ENCODE measurements at places on chromosomes 6 and 20.
A peak's percentile ranks its signal among the peaks of the same experiment; 100 is the strongest.

DNA sequence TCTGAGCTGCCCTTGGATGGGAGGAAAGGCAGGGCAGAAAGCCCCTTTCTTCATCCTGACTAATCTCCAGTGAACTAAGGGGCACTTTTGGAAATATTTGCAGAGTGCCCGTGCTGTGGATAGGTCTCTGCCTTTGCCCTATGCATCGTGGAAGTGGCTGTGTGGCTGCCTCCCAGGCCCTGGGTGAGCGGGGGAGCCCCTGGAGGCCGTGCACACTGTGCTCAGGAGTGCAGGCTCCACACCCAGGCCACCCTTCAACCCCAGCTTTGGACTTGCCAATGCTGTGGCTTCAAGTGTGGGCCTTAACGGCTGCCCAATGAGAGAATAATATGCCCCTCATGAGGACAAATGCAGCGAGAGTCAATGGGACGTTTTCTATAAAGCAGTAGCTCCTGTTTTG lies 36.7 kb upstream of the ARMC2 start:
- no peak for DNase-seq

DNA sequence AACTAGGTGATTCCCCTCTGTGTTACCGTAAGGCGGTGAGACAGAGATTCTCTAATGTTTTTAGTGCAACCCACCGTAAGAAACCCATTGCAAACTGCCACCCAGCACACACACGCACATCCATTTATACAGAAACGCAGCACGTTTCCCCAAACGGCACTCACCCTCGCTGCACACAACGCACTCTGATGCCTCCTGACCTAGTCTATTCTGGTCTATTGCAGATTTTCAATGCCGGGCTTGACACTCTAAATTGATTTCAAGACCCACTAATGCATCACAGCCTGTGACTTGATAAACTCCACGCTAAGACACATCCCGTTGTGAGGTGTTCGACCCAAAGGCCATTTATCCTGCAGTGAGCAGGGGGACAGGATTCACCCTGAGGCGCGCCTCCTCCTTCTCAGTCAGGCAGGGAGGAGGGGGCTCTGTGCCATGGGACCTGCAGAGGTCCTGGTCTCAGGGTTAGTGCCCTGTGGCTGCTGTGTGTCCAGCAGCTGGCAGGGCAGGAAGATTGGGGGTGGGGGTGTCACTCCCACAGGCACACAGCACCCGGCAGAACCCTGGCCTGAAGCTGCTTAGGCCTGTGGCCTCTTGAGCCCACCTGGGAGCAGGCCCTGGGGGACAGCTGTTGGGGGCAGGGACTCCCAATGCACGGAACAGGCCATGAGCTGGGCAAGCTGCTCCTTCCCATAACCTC lies 335.6 kb downstream of the PREX1 start:
- no peak for DNase-seq

- DNase-seq = no peak
Measured at GRCh38 chr20:3909952-3910366, 20.8 kb downstream of the PANK2 start.

DNA sequence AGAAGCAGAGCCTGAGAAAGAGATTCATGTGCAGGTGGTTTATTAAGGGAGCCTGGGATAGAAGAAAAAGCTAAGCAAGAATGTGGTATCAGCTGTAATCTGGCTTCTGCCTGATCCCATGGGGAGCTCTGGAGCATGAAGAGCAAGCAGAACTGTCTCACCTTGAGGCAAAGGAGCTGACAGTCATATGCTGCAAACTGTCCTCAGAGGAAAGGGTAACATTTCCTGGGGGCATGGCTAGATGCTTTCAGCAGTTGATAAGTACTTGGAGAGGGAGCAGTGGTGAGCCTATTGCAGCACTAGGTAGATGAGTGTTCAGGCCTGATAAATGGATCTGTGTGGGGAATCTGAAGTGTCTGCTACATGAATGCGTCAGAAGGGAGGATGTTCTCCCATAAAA lies 621.5 kb upstream of the BTBD3 start:
- DNase-seq = no peak

- no peak for DNase-seq
Measured at GRCh38 chr6:170093276-170093657, 197.6 kb downstream of the DLL1 start.

DNA sequence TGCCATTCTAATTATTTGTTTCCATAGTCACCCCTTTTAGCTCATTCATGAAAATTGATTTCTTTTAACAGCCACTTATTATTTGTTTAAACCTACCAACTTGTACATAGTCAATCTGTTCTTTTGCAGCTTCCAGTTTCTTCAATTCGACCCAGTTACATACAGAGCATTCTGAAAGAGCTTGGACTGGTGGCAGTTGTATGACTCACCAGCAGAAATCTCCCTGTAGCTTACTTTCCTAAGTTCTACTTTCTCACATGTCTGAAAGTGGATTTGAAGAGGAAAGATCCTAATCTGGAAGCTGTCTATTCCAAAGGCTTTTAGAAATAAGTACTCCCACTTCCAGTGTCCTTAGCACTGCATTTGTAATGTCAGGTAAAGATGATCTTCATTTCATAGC lies 447.9 kb downstream of the HTR1B start:
- DNase-seq = no peak

- peak; percentile 32 for DNase-seq
Measured at GRCh38 chr6:110874880-110875547, 429 bp downstream of the AMD1 start.

- peak; percentile 100 for DNase-seq
Measured at GRCh38 chr6:41072836-41073202, at the start of gene NFYA. Gene NFYA (plus strand): TSS chr6:41072974. CDS start chr6:41079090, 6,116 bp downstream.

Data from NCI-H187 (cell line).